ENCODE measurements at places on chromosomes 6 and 20.

DNA sequence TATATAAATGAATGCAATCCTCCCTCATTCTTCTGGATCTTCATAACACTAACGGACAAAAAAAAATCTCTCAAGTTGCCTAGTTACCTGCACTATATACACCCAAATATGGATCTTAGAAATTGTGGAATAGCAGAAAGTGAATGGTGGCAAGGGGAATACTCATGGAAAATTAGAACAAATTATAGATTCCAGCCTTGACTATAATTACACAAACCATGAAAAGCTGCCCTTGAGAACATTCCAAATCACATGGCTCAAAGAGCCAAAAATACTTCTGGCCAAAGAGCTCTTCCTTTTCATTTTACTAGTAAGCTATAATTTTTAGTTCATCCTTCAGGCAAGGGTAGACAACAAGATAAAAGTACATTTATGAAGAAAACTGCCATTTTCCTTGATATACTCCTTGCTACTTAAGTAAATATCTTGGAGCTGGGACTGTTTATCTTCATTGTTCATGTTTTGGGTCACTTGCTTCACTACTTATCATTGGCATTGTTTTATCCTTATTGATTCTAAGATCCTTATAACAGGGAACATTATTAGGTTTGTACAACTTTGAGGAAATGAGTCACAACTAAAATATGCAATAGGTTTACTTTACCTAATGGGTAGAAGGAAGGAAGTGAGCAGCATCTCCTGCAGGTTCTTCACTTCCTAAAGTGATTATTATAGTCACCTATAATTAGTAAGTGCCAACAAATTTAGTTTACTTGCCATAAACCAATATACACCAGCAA lies 6.4 kb upstream of the MTRES1 start:
- DNase-seq = peak; percentile 7

GRCh38 chr6:16969699-16970655 lies 131.9 kb upstream of the STMND1 start:
- no peak for DNase-seq

- no peak for DNase-seq
Observed at GRCh38 chr6:155481215-155481614, 25.6 kb upstream of the NOX3 start.

DNA sequence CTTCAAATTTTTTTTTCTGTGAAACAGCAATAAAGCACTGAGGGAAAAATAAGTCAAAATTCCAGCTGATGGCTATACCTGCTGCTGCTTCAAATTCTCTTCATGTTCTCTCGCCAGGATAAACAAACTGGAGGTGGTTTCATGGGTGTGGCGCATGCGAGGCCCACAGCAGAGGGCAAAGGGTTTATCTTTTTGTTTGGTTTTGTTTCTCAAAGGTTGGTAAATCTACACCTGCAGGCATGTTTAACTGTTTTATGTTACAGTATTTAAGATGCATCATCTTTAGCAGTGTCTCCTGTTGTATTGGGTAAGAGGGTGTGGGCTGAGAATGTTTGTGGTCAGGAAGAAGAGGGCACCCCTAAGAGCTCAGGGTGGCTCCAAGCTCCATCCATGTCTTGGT lies 342.2 kb downstream of the CDH26 start:
- no peak for DNase-seq

DNA sequence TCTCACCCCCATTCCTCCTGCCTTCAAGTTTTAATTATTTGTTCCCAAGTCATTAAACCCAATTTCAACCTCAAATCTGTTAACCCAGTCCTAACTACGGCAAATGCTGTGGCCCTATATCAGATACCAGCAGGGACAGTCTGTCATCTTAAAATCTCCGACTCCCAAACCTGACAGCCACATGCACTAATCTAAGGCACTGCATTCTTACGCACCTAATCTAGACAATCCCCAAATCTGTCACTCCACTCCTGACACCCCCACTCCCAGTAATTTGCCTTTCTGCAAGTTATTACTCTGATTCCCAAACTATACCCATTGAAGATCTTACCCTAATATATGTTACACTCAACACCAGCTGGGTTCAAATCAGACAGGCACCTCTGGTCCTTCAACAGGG lies 2.5 kb downstream of the MTCH1 start:
- DNase-seq = no peak

DNA sequence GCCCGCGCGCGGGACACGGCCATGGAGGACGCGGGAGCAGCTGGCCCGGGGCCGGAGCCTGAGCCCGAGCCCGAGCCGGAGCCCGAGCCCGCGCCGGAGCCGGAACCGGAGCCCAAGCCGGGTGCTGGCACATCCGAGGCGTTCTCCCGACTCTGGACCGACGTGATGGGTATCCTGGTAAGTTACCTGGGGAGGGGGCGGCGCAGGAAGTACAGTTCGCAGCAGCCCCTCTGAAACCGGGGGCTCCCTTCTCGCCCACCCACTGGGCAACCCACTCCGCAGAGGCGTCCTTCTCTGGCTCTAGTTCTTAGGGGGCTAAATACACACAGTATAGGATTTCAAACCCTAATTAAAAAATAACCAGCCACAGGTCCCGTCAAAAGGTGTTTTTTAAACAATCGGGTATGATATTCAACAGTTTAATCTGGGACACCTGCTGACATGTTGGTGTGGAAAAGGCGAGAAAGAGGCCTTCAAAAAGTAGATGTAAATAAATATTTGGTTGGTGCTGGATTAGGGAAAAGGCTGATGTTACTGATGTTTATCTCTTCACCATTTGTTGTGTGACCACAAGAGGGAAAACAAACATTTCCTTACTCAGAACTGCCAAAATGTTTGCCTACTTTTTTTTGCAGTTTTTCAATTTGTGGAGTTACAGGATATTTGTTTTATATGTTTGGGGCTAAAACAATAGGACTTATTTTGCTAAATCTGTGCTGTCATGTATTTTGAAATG lies 577 bp downstream of the SASH1 start:
- DNase-seq = no peak

- DNase-seq = no peak
Observed at GRCh38 chr20:14633507-14633906, 296.1 kb upstream of the FLRT3 start.

GRCh38 chr20:13017235-13017634 lies 8.5 kb downstream of the SPTLC3 start:
- DNase-seq = no peak

GRCh38 chr6:3764516-3765335 lies 13.2 kb upstream of the PXDC1 start:
- DNase-seq = no peak

GRCh38 chr20:20743511-20744169 lies 31.2 kb upstream of the RALGAPA2 start:
- DNase-seq = peak; percentile 54

GRCh38 chr6:2748183-2748582 lies 2.5 kb downstream of the MYLK4 start:
- no peak for DNase-seq

GRCh38 chr6:164640956-164641355 lies 668.4 kb downstream of the C6orf118 start:
- no peak for DNase-seq

GRCh38 chr6:5660772-5661171 lies 346.0 kb downstream of the NRN1 start:
- no peak for DNase-seq
